Activated CD4-positive, alpha-beta T cell treated with anti-CD3 and anti-CD28 coated beads, Interleukin-10, Interleukin-2, amounts not matched to agents 100 ng/mL and 50 ng/mL, durations not matched to agents 16 hours and 8 hours (primary cell): ENCODE measurements at places on chromosomes 1 and 21.

- DNase-seq, result no peak
Measured at GRCh38 chr1:228100822-228101613, 2.1 kb downstream of the C1orf35 start.

GRCh38 chr1:91851130-91852010 is 34.6 kb downstream of the TGFBR3 start:
- DNase-seq, result no peak

DNA sequence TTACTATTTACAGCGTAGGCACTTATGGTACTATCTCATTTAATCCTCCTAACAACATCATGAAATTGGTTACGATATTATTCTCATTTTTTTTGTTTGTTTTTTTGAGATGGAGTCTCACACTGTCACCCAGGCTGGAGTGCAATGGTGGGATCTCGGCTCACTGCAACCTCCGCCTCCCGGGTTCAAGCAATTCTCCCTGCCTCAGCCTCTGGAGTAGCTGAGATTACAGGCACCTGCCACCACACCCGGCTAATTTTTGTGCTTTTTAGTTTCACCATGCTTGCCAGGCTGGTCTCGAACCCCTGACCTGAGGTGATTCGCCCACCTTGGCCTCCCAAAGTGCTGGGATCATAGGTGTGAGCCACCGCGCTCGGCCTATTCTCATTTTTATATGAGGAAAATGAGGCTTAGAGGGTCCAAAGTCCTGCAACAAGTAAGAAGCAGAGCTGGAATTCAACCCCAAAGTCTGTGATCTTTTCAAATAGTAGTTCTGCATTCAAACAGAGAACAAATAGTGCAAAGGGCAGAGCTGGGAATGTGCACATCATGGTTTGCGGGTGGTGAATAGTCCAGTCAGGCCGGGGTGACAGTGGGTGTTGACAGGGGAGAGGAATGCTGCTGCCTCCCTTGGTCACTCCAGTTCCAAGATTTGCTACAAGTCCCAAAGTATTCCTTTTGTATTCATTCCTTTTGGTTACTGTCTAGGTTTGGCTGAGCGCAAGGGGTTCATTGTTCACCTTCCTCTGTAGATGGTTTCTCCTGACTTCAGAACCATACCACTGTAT is 4.6 kb downstream of the PRUNE1 start:
- DNase-seq, result no peak

DNA sequence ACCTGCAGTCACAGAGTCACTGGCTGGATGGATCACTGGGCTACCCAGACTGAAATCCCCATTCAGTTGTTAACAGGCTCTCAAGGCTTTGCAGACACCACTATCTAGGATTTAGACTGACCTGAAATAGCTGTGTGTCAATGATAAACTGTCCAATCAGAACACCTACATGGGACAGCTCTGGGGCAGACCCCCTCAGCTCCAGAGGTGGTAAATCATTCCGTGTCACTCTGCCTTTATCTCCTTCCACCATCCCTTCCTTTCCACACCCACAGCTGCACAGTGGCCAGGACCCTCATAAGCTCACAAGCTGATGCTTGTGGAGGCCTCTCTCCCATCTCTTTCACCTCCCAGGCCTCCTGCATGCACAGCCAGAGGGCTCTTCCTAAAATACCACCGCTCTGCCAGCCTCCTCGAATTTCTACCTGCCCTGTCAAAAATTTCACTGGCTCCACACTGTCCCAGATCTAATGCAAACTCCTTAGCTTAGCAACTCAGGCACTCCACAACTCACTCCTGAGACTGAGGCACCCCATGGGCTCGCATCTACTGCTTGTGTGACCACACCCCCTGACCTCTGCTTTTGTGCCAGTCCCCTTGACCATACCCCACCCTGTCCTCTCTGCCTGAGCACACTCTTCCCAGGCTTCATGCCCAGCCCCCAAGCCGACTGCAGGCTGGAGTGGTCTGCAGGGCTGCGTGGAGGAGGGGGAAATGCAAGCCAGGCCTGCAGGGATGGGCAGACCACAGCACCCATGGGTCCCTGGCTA is 5.8 kb downstream of the CAPZB start:
- no peak for DNase-seq

- DNase-seq, result no peak
Measured at GRCh38 chr21:40060083-40060677, 192.9 kb downstream of the PCP4 start.

GRCh38 chr1:196660852-196661251 is 9.0 kb downstream of the CFH start:
- peak; percentile 36 for DNase-seq

- no peak for DNase-seq
Measured at GRCh38 chr1:162366671-162367070, 10.0 kb downstream of the SPATA46 start.

DNA sequence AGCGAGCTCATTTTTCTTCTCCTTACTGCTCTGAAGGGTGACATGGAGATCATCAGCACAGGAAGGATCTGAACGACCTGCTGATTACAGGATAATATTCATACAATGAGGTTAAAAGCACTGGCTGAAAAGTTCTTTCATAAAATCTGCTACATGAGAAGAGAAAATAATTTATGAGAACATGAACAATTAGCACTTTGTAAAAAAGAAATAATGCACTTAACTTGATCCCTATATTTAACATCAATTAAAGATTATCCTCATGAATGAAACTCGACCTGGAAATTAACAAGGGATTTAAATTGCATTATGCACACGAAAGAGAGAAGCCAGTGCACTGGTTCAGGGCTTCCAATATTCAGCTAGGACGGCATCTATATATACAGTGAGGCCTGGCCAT is 46.6 kb downstream of the RRAGC start:
- DNase-seq, result no peak

DNA sequence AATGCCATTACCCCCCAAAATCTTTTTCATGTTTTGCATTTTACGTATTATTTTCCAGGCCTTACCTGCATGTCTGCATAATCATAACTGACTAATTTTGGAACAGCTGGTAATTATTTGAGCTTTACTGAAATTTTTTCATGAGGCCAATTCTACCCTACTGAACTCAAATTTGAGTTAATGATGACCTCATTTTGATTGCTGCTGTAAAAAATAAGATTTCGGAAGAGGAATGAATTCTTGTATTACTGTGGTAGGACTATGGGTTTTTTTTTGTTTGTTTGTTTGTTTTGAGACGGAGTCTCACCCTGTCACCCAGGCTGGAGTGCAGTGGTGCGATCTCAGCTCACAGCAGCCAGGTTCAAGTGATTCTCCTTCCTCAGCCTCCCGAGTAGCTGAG is 2.6 kb upstream of the METTL18 start:
- no peak for DNase-seq
